ENCODE measurements at places on chromosomes 4 and X.
A peak's percentile ranks its signal among the peaks of the same experiment; 100 is the strongest.

DNA sequence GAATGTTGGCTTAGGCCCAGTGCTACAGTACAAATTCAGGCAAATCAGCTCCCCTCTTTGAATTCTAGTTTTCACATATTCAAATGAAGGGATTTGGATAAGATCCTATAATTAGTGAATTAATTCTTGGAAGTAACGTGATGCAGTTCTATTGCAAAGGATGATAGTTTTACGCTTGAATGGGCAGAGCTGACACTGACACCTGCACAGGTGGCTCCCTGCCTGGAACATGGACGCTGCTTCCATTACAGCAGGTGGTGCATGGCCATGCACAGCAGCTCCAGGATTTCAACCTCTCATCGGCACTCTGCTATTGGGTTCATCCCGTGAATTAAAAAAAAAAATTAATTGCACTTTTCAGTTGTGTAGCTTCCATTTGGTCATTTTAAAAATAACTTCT is 28.4 kb upstream of the RPS6KA6 start:
- no peak for DNase-seq

DNA sequence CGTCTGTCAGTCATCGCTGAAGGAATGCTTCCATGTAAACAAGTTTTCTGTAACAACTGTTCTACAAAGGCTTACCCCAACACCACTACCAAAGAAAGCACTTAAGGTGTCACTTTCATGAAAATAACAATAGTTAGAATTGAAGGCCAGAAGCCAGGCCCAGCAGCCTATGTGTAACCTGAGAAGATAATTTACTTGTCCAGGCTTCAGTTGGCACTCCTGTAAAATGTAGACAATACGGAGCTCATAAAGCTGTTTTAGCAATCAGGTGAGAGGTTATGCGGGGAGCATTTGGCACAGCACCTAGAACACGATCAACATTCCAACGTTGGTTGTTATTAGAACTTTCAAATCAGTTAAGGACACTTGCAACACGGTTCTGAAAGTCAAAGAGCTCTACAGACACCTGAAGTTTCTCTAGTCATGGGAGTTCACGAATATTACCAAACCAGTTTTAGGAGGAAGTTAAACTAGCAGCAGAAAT is 15.7 kb downstream of the ADGRA3 start:
- no peak for DNase-seq

DNA sequence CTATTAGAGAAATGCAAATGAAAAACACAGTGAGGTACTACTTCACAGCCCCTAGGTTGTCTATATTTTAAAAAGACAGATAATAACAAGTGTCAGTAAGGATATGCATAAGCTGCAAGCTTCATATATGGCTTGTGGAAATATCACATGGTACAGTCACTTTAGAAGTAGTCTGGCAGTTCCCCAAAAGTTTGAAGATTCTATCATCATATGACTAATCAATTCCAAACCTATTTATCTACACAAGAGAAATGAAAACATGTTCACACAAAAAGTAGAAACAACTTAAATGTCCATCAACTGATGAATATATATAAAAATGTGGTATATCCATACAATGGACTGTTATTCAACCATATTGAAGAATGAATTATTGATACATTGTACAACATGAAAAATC is 185.8 kb upstream of the STK26 start:
- no peak for DNase-seq

GRCh38 chr4:150280081-150280895 is 202.0 kb downstream of the DCLK2 start:
- peak; percentile 2 for DNase-seq

- DNase-seq = no peak
Measured at GRCh38 chr4:4330794-4331193, 40.7 kb downstream of the ZBTB49 start.

DNA sequence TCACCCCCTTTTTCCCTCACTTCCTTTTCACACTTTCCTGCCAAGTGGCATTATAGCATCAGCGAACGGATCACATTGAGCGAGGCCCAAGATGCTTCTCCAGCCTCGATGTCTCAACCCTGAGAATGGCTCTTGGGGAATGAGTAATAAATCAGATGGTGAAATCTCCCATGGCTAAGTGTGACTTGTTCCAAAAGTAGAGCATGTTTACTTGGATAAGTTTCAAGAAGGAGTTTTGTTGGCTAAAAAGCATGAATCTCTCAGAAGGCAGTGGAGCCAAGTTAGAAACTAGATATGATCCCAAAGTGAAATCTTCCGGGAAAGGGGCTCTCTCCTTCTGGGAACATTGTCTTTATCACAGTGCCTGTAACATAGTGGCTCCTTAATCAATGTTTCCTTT is 316.3 kb downstream of the CAMK2D start:
- DNase-seq = no peak

DNA sequence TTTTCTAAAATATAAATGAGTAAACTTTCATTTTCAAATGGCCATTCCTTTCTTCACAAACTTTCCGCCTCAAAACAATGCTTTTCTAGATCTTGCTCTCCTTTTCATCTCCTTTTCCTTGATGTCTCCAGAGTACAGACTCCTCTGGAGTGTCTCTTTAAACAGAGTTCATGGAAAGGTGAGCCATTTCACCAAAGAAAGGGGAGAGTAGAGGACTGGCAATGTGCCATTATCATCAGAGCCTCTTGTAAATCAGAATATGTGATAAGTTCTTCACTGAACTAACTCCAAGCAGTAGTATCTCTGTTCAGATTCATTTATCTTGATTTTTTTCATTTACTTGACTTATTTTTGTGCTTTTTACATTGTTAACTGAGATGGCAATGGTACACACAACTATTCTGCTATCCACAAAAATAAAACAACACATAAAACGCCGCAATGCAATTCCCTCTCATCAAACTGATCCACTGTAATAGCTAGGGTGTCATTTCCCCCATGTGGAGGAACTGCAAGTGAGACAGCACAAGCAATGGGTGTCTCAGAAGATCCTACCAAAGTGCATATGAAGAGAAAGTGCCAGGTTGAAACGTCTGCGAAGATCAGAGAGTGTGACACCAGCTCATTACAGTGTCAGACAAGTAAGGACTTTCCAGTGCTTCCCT is 125.4 kb downstream of the RASL11B start:
- DNase-seq = no peak

DNA sequence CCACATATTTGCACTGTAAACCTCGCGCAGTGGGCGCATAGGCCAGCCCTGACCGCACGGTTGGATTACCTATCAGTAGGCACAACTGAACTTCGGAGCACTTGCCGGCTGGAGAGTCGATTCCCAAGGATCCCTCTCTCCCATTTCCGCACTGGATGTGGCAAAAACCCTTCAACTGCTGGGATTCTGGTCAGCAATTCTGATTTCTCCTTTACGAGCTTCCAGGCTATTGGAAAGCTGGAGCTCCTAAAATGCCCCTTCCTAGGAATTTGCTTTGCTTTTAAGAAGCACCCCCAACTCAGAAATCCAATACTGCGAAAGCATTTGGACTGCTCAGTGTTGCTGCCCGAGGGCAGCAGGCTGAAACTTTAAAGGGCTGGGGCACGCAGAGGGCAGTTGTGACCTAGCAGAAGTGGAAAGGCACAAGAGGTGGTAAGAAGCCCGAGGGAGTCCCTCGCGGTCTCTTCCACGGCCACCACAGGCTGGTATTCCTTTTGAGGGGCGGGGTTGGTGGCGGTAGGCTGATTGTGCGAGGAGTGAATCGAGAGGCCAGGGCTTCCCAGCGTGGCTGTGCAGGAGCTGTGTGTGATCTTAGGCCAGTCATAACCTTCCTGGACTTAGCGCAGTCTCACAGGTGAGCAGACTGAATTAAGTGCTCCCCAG is 1.6 kb downstream of the ZAR1 start:
- DNase-seq = no peak

DNA sequence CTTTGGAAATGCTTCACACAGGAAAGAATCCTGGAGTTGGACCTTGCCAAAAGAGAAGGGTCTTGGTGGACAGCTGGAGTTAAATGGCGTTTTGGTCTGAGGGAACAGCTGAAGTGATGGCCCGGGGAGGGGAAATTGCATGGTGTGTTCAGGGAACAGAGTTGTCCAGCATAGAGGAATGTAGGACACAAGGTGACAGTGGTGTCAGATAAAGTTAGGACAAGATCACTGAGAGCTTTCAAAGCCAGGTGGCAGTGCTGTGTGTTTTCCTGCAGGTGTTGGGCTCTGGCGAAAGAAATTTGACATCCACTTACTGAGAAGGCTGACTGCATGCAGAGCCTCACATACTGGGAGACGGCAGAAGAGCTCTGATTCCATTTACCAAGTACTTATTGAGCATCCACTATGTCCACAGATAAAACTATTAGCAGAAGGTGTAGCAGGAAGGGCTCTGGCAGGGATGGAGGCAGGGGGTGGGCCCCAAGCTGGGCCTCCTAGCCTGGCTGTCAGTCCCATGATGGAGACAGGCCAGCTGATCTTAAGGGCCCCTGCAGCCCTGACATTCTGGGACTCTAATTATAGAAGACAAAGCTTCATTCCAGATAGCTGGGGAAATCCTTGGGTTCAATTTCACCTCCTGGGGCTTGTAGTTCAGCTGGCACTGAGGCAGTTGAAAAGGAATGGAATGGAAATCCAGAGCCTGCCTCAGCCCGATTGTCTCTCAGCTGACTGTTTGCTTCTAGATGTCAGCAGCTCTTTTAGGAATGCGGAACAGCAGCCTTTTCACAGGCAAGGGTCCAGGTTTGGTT is 150.2 kb upstream of the MAMLD1 start:
- DNase-seq = no peak

GRCh38 chr4:89556601-89557305 is 249.2 kb upstream of the GPRIN3 start:
- no peak for DNase-seq

GRCh38 chr4:2950221-2950989 is 12.8 kb downstream of the NOP14 start:
- DNase-seq = no peak

GRCh38 chrX:53732797-53733196 is 46.3 kb upstream of the HUWE1 start:
- DNase-seq = no peak

DNA sequence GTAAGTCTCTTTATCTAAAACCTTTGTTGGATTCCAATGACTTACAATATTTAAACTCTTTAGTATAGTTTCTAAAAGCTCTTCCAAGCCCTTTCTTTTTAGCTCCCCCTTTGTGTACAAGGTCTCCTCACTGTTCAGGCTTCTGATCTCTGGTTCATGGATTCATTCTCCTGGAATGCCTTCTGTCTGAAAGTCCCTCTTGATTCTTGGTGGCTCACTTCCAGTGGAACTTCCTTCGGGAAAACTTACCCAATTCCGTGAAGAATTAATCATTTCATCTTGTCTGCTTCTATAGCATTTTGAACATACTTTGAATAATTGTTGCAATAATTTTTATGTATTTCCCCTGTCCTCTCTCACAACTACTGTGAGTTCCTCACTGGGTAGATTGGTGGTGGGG is 3.6 kb downstream of the ARHGAP24 start:
- no peak for DNase-seq

DNA sequence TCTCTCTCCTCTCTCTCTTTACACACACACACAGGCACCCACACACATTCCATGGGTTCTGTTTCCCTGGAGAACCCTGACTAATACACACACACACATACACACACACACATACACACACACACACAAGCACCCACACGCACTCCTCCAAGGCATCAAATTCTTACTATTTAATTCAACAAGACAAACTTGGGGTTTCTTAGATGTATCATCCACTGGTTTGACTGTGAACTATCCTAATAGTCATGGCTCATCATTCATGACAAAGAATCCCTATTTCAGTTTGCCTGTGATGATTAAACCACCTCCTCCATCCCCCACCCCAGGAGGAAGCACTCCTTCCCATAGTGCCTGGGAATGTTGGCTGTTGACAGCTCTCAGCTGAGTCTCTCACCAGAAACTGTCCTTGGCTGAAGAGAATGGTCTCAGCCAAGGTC is 98.2 kb downstream of the USP46 start:
- no peak for DNase-seq

DNA sequence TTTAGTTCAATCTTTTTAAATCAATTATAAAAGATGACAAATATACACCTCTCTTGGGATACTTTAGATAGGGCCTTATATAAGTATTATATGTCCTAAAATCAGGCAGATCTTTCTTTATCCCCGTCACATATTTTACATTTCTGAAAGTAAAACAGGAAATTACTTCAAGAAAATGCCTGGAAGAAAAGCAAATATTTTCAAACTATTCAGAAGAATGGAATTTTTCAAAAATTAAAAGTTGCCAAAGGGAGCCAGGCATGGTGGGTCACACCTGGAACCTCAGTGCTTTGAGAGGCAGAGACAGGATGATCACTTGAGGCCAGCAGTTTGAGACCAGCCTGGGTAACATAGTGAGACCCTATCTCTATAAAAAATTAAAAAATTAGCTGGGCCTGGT is 34.4 kb downstream of the MGARP start:
- DNase-seq = no peak

DNA sequence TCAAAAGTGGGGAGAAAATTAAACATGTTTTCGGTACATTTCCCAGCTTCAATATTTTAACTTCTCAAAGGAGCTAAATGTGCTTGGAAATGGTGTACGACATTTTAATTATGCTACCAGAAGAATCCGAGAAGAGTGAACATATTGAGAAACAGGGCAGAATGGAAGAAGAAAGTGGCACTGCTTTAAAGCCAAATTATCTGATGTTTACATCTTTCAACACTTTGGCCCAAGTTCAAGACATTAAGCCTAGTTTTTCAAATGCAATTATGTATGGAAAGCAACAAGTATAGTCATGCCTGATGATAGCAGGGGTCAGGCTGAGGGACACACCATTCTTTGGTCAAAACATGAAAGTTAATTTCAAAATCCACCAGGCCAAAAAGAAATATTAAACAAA is 577.9 kb upstream of the ZFP42 start:
- no peak for DNase-seq

DNA sequence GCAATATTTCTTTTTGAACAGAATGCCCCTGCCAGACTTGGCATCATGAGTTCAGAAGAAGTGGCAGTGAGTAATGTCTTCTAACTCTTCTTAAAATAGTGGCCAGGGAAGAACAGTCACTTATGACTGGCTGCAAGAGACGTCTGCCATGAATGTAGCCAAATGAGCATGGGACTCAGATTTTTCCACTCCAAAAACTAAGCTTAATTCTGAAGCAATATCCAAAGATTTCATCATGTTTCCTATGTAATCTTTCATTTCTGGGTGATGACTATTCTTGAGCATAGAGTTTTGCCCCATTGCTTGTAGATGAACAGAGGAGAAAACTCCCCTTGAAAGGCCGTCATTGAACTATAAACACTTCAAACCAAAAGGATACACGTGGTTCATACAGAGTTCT is 11.8 kb downstream of the AMBN start:
- DNase-seq = no peak

DNA sequence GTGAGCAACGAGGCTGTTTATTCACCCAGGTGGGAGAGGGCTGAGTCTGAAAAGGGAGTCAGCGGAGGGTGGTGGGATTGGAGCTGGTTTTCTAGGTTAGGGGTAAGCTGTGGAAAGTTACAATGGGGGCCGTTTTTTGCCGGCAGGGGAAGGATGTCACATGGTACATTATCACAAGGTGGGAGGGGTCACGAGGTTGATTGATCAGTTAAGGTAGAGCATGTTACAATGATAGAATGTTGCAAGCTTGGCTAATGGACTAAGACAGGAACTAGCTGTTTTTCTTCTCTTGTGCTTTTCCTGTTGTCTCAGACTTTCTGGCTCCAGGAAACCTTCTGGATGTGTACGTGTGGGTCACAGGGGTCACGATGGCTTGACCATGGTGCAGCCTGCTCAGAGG is 536.3 kb upstream of the HTR2C start:
- DNase-seq = no peak

- DNase-seq = no peak
Measured at GRCh38 chr4:55927803-55928437, 20.8 kb upstream of the CEP135 start.

GRCh38 chrX:130874751-130875150 is 28.3 kb downstream of the ENOX2 start:
- no peak for DNase-seq

Data from SIG-M5 (cell line).